ENCODE measurements at places on chromosomes 1 and 21.

DNA sequence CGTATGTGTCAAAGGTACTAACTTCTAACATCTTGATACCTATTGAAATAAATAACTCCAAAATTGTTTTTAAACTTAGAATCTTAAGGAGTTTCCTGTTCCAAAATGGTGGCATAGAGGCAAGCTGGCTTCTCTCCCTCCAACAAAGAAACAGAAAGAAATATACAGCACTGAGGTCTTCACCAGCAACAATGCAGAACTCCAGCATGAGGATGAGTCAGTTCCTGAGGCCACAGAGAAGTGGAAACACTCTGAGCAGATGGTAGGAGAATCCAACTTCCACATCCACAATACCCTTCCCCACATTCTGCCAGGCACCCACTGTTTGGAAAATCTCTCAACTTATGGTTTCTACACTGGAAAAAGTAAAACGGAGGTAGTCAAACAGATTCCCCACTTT is 12.2 kb upstream of the PPIH start:
- DNase-seq: no peak

- DNase-seq: no peak
Observed at GRCh38 chr1:160747717-160748116, 8.7 kb downstream of the SLAMF7 start.

GRCh38 chr1:170714163-170714562 is 50.2 kb downstream of the PRRX1 start:
- no peak for DNase-seq

DNA sequence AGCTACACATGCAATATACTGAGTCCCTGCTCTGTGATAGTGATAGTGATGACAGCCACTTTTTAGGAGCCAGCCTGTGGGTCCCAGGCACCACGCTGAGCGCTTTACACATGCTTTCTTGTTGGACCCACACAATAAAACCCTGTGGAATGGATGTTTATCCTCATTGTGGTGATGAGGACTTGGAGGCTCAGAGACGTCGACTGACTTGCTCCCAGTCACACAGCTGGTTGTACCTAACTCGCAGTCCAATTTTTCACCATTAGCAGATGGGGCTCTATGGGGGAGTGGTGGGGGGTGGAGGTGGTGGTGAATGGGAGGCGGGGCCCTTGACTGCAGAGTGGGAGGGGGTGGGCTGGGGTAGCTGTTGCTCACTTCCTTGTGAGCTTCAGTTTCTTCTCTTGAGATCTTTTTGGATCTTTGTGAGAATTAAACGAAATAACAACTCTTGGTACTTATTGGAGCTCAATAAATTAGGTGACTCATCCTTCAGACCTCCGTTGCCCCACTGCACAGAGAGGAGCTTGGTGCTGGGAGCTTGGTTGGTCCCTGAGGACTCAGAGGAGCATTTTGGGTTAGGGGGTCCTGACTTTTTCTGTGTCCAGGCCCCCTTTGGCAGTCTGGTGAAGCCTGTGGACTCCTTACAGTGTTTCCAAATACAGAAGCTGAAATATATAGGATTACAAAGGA is 61.8 kb upstream of the CD1D start:
- DNase-seq: no peak

GRCh38 chr1:172897738-172898137 is 153.0 kb downstream of the TNFSF18 start:
- no peak for DNase-seq
